Activated CD4-positive, alpha-beta memory T cell treated with anti-CD3 and anti-CD28 coated beads for 36 hours (primary cell): ENCODE measurements at places on chromosomes 13 and 19.

GRCh38 chr19:58117841-58118575 is 20.0 kb upstream of the ZSCAN18 start:
- no peak for DNase-seq

DNA sequence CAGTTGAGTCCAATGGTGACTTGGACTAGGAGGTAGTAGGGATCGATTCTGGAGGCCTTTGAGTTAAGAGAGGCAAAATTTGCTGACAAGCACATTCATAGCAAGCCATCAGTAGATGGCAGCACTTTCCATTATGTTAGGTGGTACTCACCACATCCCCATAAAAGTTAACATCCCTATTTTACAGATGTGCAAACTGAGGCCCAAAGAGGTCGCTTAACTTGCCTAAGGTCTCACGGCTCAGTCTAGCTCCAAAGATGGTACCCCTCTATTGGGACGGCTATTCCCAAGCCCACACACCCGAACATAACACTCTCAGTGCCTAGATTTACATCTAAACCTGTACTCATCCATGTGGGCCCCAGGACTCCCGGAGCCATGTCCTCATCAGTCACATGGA is 21.5 kb upstream of the FOSB start:
- DNase-seq = no peak

GRCh38 chr13:31200637-31200971 is 829 bp downstream of the B3GLCT start:
- DNase-seq = no peak

- DNase-seq = no peak
Observed at GRCh38 chr13:40657307-40657706, 9.1 kb downstream of the FOXO1 start.

GRCh38 chr19:15290166-15290565 is 42.2 kb downstream of the BRD4 start:
- DNase-seq = no peak

DNA sequence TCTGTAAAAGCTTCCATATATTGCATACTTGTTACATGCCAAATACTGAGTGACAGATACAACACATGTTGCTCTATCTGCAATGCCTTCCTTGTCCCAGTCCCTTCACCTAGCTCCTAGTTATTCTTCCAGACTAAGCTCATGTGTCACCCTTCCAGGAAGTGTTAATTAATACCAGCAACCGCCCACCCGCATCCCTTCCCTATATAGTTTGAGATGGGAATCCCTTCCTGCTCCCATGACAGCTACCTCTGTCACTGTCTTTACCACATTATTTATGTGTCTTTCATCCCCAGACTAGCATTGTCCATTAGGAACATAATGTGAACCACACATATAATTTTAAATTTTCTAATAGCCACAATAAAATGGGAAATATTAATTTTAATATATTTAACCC is 49.5 kb upstream of the FRY start:
- no peak for DNase-seq

- DNase-seq = no peak
Observed at GRCh38 chr19:49342291-49342721, 7.1 kb downstream of the CD37 start.

GRCh38 chr13:71213252-71213821 is 653.7 kb downstream of the DACH1 start:
- no peak for DNase-seq

GRCh38 chr13:94160875-94161274 is 318.6 kb downstream of the DCT start:
- DNase-seq = no peak

- DNase-seq = no peak
Observed at GRCh38 chr13:109817591-109818535, 31.5 kb upstream of the IRS2 start.

GRCh38 chr13:79679334-79679733 is 198.4 kb downstream of the NDFIP2 start:
- peak; percentile 52 for DNase-seq

DNA sequence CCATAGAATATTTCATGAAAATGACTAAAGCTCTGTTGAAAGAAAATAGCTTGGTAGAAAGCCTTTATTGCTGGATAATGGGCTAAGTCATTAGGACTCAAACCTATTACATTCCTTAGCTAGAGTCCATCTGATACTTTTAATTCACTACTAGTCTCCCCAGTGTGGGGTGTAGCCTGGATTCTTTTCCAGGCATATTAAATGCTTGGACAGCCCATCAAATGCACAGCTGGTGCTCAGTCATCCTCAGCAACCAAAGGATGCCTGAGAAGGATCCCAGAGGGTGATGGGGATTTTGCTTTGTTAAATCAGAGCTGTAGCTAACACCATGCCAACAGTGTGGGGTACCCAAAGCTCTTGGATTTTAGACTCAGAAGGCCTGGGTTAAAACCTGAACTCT is 153.5 kb downstream of the DLEU7 start:
- DNase-seq = no peak

DNA sequence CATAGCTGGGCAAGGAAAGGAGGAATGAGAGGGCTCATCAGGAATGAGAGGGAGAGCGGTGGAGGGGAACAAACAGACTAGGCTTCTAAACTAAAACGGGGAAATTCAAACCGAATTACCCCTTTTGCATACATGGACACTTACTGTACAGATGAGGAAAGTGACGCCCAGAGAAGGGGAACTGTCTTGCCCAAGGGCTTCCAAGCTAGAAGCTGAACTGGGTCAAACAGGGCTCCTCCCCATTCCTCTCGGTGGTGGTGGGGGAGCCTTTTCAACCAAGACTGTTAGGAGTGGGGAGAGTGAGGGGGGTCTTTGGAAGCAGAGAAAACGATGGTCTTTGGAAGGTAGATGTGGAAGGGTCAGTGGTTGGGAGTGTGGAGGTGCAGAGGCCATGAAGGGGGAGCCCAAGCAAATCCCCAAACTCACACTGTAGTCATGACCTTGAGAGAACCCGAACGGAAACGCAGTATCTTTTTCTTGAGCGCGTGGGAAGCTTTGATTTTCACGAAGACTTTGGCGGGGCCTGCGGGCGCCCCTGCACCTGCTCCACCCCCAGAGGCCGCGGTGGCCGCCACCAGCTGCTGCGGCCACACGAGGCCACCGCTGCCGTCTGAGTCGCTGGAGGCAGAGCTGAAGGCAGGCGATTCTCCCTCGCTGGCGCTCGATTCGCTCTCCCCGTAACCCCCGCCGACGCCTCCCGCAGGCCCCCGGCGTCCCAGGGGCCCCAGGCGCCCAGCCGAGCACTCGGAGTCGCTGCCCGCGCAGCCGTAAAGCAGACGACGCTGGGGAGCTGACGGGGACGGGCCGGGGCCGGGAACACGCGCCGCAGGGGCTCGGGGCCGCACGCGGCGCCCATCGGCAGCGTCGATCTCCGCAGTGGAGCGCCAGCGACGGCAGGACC is 12.3 kb upstream of the GNG8 start:
- peak; percentile 27 for DNase-seq

GRCh38 chr19:42555317-42555716 is 27.0 kb upstream of the CEACAM1 start:
- DNase-seq = no peak

DNA sequence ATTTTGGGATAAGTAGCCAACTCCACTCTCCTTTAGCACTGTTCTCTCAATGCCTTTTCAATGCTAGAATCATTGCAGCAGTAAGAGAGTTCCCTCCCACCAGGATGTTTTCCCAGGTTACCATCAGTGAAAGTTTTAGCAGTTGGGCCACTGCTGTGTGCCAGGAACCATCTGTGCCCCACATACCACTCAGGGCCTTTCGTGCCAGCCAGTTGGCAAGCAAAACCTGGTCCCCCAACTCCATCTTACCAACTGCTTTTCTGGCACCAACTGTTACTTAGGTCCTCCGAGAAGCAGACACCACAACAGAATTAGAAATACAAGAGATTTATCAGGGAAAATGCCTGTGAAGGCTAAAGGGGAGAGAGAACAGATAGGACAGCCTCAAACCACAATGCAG is 533.4 kb upstream of the NBEA start:
- no peak for DNase-seq

DNA sequence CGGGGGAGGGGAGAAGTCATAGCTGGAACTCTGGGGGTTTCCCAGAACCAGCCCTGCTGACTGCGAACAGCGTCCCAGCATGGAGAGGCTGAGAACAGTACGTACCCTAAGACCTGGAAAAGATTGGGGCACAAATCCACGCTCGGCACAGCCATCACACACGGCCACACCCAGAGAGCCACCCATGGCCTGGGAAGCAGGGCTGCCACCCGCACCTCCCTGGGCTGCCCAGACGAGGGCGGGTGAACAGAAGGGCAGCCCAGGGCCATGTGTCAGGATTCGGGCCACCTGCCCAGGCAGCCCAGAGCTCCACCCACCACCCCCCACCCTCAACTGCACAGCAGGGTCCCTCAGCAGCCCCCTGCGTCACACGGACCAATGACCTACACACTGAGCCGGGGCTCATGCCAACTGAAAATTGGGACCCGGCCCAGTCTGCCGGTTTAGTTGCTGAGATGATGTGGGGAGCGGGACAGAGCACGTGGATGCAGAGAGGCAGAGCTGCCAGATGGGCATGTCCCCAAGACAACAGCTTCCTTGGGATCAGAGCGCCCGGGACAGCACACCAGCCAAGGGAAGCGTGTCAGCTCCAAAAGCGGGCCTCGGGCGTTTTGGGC is 8.5 kb downstream of the UBXN6 start:
- DNase-seq = no peak

DNA sequence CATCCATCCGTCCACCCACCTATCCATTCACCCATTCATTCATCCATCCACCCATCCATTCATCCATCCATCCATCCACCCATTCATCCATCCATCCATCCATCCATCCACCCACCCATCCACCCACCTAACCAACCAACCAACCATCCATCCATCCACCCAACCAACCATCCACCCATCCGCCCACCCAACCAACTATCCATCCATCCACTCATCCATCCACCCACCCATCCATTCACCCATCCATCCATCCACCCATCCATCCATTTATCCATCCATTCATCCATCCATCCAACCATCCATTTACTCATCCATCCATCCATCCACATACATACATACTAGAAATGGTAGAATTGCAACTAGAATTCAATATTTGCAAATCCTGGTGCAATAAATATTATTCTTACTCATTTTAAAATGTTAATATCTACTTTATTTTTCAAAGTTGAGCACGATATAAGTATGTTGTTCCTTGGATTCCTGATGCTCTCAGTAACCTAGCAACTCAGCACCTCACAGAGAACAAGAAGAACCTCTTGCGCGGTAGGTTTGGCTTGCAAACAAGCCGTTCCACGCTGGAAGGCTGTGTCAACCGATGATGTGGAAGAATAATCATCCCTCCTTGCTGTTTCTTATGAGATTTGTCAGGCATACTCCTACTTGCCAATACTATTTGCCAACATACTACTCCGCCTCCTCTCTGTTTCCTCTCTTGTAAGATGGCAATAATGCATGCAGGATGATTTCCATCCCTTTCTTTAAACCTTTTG is 111.7 kb downstream of the GNG7 start:
- no peak for DNase-seq

DNA sequence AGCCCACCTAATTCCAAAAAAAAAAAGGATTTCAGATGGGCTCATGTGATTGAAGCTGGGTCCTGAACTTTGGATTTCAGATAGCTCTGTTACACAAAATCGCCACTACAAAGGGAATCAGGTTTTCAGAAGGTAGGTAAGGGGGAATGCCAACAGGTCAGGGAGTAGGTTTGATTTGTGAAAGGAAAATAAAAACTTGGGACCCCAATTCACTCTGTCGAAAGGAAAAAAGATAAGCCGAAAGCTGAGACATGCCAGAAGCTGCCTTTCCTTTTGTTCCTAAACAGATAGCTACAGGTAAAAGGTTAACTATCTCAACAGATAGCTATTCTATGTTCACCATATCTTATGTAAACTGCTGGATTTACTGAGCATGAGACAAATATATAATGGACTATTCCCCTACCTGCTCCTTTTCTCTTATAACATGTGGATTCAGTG is 4.0 kb downstream of the KRTDAP start:
- DNase-seq = no peak

- DNase-seq = peak; percentile 62
Observed at GRCh38 chr19:2055931-2056836, 5.1 kb upstream of the MKNK2 start.

DNA sequence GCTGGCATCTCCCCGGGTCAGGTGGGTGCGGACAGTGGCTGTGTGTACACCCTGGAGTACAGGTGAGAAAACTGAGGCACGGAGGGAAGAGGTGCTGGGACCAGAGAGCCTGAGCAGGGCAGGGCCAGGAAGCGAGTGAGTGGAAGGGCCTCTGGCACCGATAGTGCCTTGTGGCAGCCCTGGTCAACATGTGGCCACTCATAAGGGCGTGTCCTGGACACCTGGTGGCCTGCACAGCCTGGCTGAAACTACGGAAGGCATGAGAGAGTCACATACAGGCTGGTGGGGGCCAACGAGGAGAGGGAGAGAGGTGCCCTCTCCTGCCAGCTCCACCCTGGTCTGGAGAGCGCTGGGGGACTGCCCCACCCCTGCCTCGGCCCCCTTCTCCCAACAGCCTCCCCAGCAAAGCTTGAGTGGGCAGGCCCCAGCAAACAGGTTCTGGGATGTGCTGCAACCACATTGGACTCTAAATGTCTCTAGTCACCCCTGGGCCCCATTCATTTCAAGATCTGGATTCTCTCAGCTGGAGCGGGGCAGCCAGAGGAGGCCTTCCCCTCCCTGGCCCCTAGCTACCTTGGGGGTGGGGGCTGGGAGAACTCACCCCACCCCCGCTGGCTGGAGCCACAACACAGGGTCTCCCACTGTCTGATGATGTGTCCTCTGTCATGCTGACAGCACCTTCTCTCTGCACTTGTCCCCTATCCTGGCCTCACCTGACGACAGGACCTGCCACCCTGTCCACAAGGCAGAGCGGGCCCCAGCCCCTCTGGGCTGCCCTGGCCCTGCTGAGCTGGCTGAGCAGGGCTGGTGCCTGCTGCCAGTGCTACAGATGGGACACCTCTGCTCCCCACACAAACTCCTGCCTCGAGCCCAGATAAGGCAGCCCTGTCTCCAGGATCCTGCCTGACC is 5.8 kb downstream of the CBARP start:
- DNase-seq = no peak

GRCh38 chr13:109874484-109875454 is 88.4 kb upstream of the IRS2 start:
- no peak for DNase-seq

DNA sequence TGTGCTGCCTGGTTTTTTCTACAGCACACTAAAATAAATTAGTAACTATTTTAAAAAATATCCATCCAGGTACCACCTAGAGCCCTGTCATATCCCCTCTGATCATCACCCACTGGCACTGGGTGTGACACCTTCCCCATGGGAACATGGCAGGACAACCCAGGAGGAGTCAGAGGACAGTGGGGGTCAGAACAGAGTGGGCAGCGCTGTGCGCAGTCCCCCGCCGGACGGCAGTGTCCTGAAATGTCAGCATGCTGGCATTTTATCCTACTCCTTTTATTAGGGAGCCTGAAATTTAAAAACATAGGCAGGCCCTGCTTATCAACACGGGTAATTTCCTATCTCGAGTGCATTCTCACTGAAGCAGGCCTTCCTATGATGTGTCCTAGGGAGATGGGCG is 42.1 kb upstream of the GAS6 start:
- peak; percentile 3 for DNase-seq
